ENCODE measurements at places on chromosomes 6 and 20.

DNA sequence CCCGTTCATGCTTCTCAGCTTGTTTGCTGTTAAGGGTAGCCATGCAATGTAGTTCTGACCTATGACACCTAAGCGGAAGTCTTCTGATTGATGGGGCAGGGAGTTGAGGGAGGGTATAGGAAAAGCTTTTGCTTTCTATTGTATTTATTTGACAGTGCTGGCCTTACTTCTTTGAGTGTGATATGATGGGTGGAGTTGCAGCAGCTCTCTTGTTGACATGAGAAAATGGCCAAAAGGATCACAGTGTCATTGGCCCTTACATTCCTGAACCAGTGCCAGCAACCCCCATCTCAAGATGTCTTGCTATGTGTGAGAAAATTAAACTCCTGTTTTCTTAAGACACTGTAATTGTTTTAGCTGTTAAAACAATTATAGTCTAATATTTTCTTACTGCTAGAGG lies 117.5 kb downstream of the SAMD5 start:
- DNase-seq = no peak

- DNase-seq = no peak
These were observed 196.1 kb downstream of the JARID2 start for GRCh38 chr6:15441981-15442380.

- no peak for DNase-seq
These were observed 54.9 kb downstream of the RSPO3 start for GRCh38 chr6:127173156-127173940.

DNA sequence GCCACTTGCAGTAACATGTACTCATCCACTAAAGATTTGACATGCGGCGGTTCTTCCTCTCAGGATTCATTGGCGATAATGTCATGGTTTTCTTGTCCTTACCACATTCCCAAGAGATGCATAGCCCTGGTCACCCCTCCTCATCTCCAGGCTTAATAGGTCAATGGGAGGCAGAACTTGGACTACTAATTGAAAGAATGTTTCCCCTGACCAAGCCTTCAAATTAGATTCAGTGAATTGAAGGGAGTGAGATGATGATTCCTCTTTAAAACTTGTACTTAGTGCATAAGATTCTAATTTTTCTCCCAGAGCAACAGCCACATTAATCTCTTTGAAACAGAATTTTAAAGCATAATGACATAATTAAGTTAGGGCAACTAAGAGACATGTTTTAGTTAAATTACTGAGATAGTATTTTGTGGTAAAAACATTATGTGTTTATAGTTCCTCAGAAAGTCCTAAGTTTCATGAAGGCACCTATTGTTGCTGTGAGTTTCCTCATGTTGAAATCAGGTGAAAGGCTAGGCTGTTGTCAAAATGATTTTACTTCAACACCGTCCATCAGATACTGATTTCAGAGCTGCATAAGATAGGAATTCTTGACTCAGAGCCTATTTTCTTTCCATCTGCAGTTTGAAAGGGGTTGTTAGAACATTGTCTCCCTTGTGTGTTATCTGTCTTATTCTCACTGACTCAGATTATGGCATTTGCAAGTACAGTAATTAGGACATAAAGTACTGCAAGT lies 48.5 kb downstream of the STK4 start:
- DNase-seq = no peak

- no peak for DNase-seq
These were observed at the start of gene TTBK1 for GRCh38 chr6:43242908-43243663. TSS of gene TTBK1 (plus strand) at chr6:43243481. CDS start at chr6:43246661, 3,180 bp downstream.

GRCh38 chr6:49790341-49790740 lies 3.3 kb upstream of the PGK2 start:
- no peak for DNase-seq

GRCh38 chr6:84862843-84863242 lies 98.4 kb upstream of the TBX18 start:
- DNase-seq = no peak

DNA sequence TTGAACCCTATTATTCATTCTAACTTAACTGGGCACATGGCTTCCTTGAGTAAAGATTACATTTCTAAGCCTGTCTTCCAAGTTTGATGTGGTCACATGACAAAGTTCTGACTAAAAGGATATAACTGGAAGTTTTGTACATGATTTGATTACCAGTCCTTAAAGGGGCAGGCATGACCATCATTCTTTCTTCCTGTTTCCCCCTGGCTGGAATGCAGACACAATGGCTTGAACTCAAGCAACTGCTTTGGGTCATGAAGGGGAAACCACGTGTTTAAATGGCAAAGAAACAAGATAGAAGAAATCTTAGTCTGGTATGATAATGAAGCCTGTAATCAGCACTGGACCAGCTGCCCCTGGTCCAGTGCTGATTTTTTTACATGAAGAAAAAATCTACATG lies 15.6 kb upstream of the SHLD1 start:
- no peak for DNase-seq

GRCh38 chr6:22727710-22728109 lies 158.3 kb downstream of the HDGFL1 start:
- DNase-seq = no peak

DNA sequence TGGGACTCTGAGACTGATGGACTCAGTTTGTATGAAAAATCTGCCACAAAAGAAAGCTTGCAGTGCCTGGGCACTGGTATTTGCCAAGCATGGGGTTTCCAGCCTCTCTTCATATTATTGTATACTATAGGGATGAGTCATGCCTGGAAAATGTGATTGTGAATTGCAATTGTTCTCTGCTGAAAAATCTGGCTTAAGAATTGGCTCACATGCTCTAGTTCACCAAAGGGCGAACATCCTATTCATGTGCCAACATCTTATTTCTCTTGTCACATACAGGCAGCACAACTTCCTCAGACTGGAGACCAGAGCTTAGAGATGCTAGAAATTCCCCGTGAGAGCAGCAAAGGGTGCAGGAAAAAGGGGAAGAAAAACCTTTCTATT lies 103.6 kb upstream of the KCNK16 start:
- DNase-seq = no peak

DNA sequence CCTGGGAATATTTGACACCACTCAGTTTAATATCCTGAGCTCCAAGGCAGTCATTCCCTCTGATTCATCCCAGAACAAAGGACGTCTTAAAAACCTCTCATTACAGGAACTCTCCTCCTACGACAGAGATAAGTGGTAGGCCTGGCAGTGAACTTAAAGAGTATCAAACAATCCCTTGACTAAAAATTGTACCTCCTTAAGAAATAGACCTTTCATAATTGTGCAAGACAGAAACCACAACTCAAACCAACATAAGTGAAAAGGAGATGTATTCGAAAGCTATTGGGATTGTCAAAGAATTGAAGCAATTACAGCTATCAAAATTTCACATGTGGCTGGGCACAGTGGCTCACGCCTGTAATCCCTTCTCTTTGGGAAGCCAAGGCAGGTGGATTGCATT lies 19.1 kb upstream of the BNIP5 start:
- DNase-seq = no peak

DNA sequence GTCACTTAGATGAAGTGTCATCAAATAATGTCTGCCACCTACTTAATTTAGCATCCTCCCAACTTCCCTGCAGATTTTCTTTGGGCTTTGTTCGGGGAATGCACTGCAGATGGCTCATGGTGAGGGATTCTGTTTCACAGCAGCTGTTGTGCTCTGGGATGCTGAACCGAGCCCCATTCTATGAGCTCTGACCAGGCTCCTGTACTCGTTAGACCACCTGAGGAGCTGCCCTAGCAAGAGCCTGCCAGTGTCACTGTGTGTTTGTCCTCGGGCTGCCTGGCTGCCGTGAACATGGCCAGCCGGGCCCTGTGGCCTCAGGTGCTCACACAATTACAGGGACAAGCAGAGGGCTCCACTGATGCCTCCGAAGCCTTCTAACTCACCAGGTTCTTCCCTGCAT lies 238.8 kb upstream of the ECI2 start:
- no peak for DNase-seq

DNA sequence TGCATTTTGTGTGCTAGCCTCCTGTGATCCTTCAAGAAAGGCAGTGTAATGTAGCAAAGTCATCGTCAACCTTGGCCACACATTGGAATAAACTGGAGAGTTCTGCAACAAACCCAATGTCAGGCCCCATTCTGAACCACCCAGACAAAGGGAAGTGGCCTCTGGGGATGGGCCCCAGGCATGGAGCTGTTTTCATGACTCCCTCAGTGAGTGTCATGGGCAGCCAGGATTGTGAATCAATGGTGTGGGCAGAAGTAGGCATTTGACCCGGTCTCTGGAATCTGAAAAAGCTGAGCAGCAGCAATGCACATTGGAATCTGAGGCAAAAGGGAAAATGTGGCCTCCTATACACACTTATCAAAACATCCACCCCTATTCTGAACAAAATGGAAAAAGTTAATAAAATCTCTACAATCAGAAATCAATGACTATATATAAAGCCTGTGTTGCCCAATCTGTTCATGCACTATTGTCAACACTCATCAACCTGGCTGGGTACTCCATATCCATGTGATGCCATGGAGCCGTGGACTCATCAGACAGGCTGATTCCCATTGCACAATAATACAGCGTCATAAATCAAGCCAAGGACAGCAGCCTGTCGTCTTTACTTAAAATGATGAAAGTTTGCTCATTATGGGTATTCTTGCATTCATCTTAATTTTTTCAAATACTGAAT lies 134.9 kb upstream of the STMND1 start:
- DNase-seq = no peak

GRCh38 chr20:23116311-23117089 lies 30.4 kb upstream of the CD93 start:
- DNase-seq = no peak

GRCh38 chr6:136657666-136658065 lies 107.4 kb upstream of the MAP7 start:
- DNase-seq = no peak

- DNase-seq = no peak
These were observed 60.2 kb downstream of the TCP11 start for GRCh38 chr6:35080821-35081425.

- DNase-seq = no peak
These were observed 68.2 kb downstream of the TBX18 start for GRCh38 chr6:84696166-84696565.

GRCh38 chr6:15375018-15375417 lies 129.1 kb downstream of the JARID2 start:
- no peak for DNase-seq

DNA sequence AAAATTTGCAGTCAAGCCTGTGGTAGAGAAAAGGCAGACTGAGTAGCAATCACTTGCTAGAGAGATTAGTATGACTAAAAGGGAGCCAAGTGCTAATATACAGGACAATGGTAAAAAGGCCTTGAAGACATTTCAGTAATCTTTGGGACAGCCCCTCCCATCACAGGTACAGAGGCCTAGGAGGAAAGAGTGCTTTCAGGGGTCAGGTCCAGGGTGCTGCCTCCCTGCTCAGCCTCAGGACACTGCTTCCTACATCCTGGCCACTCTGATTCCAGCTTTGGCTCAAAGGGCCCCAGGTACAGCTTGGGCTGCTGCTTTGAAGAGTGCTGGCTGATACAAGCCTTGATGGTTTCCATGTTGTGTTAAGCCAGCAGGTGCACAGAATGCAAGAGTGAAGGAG lies 543.5 kb downstream of the MMUT start:
- no peak for DNase-seq

DNA sequence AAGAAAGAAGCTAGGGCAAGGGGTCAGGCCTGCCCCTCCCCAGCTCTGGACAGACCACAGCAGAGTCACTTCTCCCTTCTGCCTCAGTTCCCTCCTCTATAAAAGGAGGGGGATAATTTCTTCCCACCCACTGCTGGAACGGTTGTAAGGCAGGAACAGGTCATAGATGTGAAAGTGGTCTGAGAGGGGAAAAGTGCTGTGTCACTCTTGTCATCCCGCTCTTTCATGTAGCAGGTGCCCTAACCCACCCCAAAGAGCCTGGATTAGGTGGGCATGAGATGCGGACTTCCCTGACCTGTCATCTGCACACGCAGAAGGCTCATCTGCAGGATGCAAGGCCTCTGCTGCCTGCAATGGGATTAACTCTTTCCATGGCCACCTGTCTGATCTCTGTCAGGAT lies 218.2 kb upstream of the LRFN2 start:
- DNase-seq = no peak

- no peak for DNase-seq
These were observed 682 bp upstream of the SLA2 start for GRCh38 chr20:36646678-36647077.

DNA sequence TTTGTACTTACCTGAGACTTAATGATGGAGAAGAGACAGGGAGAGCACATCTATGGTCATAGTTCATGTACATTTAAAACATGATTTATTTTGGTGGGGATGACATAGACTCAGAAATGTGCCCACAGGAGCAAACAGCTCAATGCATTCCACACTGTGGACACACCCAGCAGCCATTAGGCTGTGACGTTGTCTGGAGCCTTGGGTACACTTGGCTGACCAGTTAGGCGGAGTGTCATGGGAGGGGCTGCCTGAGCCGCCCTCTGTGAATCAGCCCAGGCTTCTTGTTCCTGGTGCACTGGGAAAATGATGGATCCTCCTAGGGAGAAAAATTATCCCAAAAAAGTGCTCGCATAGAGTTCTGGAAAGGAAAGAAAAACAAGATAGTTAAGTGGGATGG lies 231.0 kb upstream of the GMDS start:
- no peak for DNase-seq

- no peak for DNase-seq
These were observed 69.8 kb upstream of the SNX9 start for GRCh38 chr6:157753291-157753690.

DNA sequence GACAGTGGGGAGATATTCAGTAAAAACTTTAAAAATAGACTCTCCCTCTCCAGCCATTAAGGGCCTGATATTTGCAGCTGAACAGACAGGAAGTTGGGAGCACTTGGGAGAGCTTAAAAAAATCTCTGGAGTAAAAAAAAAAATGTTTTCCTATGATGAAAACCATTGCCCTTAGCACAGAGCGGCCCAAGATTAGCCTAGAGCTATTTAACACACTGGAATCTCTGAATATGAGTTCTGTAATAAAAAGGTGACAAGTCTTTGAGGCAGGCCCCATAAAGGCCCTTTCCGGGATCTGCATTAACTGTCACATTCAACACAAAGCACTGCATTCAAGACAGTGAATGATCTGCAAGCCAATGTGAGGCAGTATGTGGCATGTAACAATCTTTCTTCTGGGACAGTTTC lies 393.7 kb downstream of the ZFAND3 start:
- no peak for DNase-seq

- DNase-seq = no peak
These were observed 226.1 kb downstream of the OTOR start for GRCh38 chr20:16974080-16974854.

- DNase-seq = no peak
These were observed 163.9 kb downstream of the ANKRD60 start for GRCh38 chr20:58064411-58065010.

- DNase-seq = no peak
These were observed 637.7 kb downstream of the BCKDHB start for GRCh38 chr6:80744213-80744612.

GRCh38 chr6:152100183-152100618 lies 292.7 kb downstream of the ESR1 start:
- no peak for DNase-seq

DNA sequence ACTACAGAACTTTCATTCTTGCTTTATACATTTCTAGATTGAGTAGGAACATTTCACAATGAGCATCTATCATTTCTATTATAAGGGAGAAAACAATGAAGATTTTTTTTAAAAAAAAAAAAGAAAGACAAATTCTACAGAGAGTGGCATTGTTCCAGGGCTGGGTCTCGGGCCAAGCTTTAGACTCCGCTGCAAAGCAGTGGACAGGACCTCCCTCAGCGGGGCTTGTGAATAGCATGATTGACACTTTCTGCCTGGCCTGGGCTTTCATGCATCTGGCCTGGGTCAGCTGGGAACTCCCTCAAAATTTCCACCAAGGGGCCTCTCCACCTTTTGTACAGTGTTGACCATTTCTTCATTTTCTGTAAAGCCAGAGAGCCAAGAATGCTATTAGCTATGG lies 55.8 kb upstream of the HIVEP2 start:
- no peak for DNase-seq

GRCh38 chr6:50681213-50681824 lies 32.0 kb upstream of the TFAP2D start:
- no peak for DNase-seq
